ENCODE measurements at places on chromosomes 12 and 14. TPM values are rescaled to one million over a fixed set of nuclear protein-coding genes. Genes with fewer than 3 reads are reported as not detected.

DNA sequence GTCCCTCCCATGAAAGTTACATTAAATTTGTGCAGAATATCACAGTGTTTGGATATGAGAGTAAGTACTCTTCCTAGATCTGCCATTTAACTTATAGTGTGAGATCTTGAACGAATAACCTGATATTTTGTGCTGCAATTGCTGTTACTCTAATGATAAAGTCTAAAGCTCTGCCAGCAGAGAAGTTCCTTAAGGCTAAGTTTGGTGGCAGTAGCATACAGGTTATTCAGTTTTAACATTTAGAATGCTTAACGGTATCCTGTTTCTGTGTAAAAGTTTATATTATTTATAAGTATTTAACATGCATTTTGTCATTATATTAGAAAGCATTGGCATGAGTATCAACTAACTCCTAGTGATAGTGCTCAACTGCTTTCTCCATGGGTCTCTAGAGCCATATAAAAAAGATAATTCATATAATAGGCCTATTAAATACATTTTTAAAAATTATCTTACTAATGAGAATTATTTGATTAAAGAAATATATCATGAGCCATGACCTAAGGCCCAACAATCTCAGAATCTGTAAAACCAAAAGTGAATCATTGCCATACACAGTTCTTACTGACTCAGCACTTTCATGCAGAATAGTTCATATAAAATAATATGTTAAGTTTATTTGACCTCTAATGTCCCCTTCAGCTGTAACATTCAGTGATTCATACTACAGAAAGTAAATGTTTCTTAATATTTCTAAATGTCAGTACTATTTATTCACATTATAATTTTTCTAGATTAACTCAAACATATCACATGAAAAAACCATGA is 1058.6 kb downstream of the TRHDE start:
- no peak overlapping the region for H3K4me3 ChIP-seq
- DNase-seq = no peak
- no peaks in the 10 kb centered on the region for H3K4me1 ChIP-seq
- no peaks in the 10 kb centered on the region for H3K36me3 ChIP-seq
- H3K27ac ChIP-seq = no peak overlapping the region

GRCh38 chr12:24113701-24114100 is 164.2 kb upstream of the SOX5 start:
- H3K36me3 ChIP-seq = no peaks in the 10 kb centered on the region
- H3K27me3 ChIP-seq = no peaks in the 10 kb centered on the region
- H3K27ac ChIP-seq = no peak overlapping the region
- no peak overlapping the region for H3K4me3 ChIP-seq

- no peak overlapping the region for H3K27ac ChIP-seq
- H3K27me3 ChIP-seq = no peaks in the 10 kb centered on the region
- H3K36me3 ChIP-seq = no peaks in the 10 kb centered on the region
- DNase-seq = no peak
- no peaks in the 10 kb centered on the region for H3K4me1 ChIP-seq
- H3K4me3 ChIP-seq = no peak overlapping the region
These were observed 59.6 kb downstream of the CACNA1C start for GRCh38 chr12:2112401-2112800.

COA8 gene
- 39.7 TPM for total RNA-seq

POU6F1 gene
- 6.7 TPM for total RNA-seq

ARPC3 gene
- 279 TPM for total RNA-seq

DNA sequence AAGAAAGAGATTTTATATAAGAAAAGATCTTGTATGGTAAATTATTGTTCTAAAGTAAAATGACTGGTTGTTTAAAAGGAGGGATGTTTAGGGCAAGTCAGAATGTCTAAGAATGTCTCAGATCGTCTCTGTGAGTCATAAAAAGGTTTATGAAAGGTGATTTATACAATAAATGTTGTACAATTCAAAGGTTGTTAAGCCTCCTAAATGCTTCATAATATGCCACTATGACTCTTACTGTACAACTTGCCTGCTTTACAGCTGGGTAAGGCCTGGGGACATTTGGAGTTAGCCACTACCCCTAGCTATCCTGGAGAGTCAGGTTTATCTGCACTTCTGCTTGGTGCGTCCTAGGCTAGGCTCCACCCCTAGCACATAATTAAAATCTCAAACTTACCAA is 927.4 kb downstream of the FSCB start:
- no peaks in the 10 kb centered on the region for H3K36me3 ChIP-seq
- no peak overlapping the region for H3K27ac ChIP-seq
- DNase-seq = no peak
- H3K4me3 ChIP-seq = no peak overlapping the region
- H3K27me3 ChIP-seq = no peaks in the 10 kb centered on the region

DNA sequence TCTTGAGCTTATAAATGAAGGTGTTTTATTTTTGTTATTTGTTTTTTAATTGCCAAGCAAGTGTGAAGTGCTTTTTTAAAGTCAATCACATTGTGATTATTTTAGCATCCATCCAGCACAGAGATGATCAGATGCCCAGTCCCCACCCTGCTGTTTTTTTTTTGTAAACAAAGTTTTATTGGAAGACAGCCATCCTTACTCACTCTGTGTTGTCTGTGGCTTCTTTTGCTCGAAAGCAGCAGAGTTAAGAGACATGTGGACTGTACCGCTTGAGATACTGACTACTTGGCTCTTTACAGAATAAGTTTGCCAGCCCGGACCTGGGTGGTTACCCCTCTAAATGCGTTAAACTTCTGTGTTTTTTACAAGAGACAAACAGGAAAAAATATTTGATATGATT is 30.9 kb upstream of the AMN start:
- H3K27ac ChIP-seq = no peak overlapping the region
- H3K4me1 ChIP-seq = no peaks in the 10 kb centered on the region
- peaks cover 45% of the 10 kb centered on the region for H3K36me3 ChIP-seq
- no peaks in the 10 kb centered on the region for H3K27me3 ChIP-seq

DNA sequence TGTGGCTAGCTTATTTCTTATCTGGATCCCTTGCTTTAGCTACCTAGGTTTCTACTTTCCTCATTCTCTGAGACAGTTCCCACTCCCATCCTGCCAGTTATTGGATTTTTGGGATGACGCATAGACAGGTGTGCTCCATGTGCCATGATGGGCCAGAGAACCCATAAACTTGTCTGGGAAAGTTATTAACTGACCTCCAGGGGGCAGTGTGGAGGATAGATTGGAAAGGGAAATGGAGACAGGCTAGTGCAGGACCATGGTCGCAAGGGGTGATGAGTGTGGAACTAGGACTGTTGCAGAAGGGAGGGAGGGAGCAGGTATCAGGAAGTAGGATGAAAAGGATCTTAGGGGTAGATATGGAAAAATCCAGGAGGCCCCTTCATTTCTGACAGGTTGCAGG is 80.3 kb downstream of the ESRRB start:
- peaks cover 11% of the 10 kb centered on the region for H3K27me3 ChIP-seq
- no peak for DNase-seq
- no peaks in the 10 kb centered on the region for H3K36me3 ChIP-seq
- no peak overlapping the region for H3K4me3 ChIP-seq
- H3K4me1 ChIP-seq = no peaks in the 10 kb centered on the region

- no peak overlapping the region for H3K4me3 ChIP-seq
- H3K27ac ChIP-seq = no peak overlapping the region
- H3K4me1 ChIP-seq = peaks cover 37% of the 10 kb centered on the region
- H3K27me3 ChIP-seq = peaks cover 13% of the 10 kb centered on the region
- peaks cover 17% of the 10 kb centered on the region for H3K36me3 ChIP-seq
These were observed 91.8 kb upstream of the KCNA1 start for GRCh38 chr12:4817880-4818279.

DNA sequence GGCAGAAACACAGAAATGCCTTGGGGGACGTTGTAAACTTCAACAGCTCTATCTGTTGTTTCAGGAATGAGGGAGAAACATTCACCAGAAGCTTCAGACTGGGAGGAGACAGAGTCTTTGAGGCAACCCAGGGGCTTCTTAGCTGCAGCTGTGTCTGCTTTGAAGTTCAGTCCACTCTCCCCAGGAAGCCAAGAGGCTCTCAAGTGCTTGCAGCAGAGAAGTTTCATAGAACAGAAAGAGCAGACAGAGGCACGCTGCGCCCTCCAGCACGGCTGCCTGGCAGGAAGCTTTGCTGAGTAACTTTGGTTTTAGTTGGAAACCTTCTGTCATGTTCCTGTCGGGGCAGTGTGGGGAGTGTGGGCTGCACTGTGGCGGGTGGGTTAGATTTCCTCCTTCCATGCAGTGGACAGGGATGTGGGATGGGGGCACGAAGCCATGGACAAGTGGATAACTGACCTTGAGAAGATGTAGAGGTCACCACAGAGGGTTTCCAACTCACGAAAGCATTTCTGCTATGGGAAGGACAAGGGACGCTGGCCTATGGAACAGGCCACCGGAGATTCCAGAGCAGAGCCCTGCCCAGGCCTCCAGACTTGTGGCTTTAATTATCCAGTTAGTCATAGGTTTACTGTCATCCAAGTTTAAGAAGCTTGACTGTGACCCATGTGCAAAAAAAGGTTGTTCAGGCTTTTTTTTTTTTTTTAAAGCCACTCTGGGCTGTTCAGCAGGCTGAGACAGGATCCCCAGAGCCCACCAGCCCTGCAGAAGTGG is 107.7 kb downstream of the ARF6 start:
- peaks cover 80% of the 10 kb centered on the region for H3K4me1 ChIP-seq
- no peaks in the 10 kb centered on the region for H3K27me3 ChIP-seq
- H3K36me3 ChIP-seq = peaks cover 7% of the 10 kb centered on the region
- H3K4me3 ChIP-seq = peak overlapping the region; percentile 73

- peaks cover 5% of the 10 kb centered on the region for H3K4me1 ChIP-seq
- H3K4me3 ChIP-seq = no peak overlapping the region
- H3K27ac ChIP-seq = no peak overlapping the region
- no peaks in the 10 kb centered on the region for H3K27me3 ChIP-seq
These were observed 14.1 kb downstream of the DRAM1 start for GRCh38 chr12:101891462-101891971.

DNA sequence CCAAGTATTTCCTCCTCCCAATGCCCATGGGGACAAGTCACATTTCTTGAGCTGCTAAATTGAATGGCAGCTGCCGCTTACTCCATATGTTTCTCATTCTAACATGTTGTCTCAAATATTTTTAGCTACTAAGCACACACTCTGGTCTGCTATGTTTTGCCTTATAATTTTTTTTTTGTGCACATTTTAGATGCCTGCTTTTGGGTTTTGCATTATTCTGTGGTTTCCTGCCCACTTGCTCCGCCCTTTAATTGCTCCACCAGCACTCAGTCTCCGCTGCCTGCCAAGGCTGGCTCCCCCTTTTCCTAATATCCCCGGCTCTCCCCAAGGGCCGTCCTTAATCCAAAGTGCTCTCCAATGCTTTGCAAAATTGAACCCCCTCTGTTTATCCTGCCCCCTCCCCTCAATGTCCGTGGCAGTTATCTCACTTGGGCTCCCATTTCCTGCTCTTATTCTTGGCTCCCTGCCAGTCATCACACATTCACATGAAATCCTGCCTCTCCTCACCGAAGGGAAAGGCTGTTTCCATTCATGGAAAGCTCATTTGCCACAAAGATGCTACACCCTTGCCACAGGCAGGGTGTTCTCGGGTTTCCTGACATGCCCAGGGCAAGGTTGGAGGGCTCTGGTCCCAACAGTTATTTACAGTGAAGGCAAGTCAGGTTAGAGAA is 79.4 kb downstream of the C12orf75 start:
- H3K4me1 ChIP-seq = peaks cover 9% of the 10 kb centered on the region
- no peaks in the 10 kb centered on the region for H3K36me3 ChIP-seq
- H3K4me3 ChIP-seq = no peak overlapping the region
- no peak for DNase-seq

ACACB gene
- 5.0 TPM for total RNA-seq

DNA sequence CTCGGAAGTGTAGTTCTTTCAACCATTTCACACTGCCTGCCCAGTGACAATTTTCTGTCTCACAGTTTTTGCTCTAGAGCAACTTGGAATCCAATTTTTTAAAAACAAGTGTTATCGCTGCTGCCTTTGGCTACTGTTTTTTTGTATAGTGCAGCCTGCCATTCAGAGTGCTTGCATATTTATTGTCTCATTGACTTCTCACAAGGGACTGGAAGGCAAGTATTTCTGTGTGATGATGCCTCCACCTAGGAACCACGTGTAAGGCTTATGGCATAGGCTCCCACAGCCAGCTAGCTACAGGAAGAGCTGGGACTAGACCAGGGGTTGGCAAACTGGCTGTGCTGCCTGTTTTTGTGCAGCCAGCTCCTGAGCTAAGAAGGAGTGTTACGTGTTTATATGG is 903 bp downstream of the PARPBP start:
- H3K27ac ChIP-seq = peak overlapping the region; percentile 95
- peaks cover 23% of the 10 kb centered on the region for H3K36me3 ChIP-seq
- H3K4me1 ChIP-seq = peaks cover 54% of the 10 kb centered on the region
- peak overlapping the region; percentile 92 for H3K4me3 ChIP-seq

DNA sequence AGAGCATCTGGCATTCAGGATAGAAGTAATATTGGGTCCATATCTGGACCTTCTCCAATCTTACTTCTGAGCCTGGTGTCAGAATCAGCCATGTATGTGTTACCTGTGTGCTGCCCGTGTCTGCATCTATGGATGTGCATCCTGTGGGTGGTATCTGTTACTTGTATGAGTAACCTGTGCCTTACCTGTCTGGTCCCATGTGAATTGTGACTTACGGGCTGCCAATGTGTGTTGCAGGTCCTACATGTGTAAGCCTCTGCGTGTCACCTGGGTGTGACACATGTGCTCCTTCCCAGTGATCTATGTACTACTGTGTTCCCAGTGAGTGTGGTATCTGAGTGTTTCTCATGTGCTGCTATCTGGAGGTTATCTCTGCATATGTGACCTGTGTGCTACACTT is 208.4 kb downstream of the ADGRD1 start:
- H3K27me3 ChIP-seq = peaks cover 2% of the 10 kb centered on the region
- no peaks in the 10 kb centered on the region for H3K36me3 ChIP-seq
- H3K4me3 ChIP-seq = no peak overlapping the region

DNA sequence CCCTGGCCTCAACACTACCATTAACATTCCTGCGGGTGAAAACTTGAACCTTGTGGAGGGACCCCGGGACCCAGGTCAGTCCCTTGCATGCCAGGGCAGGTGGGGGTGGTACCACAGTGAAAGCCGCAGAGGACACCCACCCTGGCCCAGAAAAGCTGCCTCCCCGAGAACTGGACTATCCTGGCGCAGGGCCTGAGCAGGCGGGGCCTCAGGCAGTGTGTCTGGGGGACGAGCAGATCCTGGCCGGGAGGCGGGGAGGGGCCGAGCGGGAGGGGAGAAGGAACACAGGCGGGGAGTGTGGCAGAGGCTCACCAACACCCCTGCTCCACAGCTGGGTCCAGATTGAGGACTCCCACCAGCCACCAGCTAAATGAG is 10.0 kb downstream of the AHNAK2 start:
- DNase-seq = no peak
- no peak overlapping the region for H3K27ac ChIP-seq
- peaks cover 18% of the 10 kb centered on the region for H3K27me3 ChIP-seq
- no peaks in the 10 kb centered on the region for H3K36me3 ChIP-seq

PLA2G1B gene
- not detected for total RNA-seq

Data from activated T-helper 1 cell treated with anti-CD3 and anti-CD28 coated beads, Interleukin-12 subunit alpha, Interleukin-12 subunit beta, Interleukin-2, Interleukin-4 antibody, amounts not matched to agents 30 ng/mL and 10 ng/mL and 1 ng/mL, durations not matched to agents 14 hours and 24 hours and 36 hours (primary cell).